Colonic mucosa (tissue), 4 donors: ENCODE measurements at places on chromosomes 5 and 9.

DNA sequence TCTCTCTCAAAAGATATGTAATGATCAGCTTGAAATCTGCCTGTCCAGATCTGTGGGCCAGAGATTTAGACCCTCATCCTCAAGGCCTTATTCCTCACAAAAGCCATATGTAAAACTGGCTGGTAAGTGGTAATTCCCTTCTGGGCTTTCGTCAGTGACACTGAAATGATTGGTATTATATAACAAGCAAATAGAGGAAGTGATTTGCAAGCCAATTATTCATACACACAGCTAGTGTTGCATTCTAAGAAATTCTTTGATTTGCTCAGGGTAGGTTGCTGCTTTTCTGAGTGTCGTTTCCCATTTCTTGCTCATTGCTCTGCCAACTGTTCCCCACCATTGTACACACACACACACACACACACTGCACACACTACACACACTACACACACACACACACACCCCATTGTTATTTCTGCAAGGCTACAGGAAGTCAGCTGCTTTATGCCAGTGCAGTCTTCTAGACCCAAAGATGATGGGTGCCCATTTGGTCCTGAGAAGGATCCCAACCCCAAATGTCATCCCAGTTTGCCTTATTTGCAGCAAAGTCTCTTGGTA, 76.8 kb downstream of the PRLR start:
- DNase-seq: no peak

DNA sequence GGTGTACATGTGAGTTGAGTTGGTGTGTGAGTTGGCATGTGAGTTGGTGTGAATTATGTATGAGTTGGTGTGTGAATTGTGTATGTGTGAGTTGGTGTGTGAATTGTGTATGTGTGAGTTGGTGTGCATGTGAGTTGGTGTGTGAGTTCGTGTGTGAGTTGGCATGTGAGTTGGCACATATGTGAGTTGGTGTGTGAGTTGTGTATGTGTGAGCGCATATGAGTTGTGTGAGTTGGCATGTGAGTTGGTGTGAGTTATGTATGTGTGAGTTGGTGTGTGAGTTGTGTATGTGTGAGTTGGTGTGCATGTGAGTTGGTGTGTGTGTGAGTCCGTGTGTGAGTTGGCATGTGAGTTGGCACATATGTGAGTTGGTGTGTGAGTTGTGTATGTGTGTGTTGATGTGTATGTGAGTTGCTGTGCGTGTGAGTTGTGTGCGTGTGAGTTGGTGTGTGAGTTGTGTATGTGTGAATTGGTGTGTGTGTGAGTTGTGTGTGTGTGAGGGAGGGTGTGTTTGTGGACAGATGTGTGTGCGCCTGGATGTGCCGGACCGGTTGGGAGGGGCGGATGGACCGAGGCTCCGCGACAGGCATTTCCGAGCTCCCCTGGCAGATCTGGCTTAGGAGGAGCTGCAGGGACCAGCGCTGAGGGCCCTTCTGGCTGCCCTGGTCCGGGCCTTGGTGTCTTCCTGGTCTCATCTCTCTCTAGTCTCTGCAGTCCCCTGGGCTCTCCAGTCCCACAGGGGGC, 162.5 kb upstream of the IER5L start:
- no peak for DNase-seq

GRCh38 chr5:125261505-125262250, 515.2 kb upstream of the ZNF608 start:
- DNase-seq: no peak

DNA sequence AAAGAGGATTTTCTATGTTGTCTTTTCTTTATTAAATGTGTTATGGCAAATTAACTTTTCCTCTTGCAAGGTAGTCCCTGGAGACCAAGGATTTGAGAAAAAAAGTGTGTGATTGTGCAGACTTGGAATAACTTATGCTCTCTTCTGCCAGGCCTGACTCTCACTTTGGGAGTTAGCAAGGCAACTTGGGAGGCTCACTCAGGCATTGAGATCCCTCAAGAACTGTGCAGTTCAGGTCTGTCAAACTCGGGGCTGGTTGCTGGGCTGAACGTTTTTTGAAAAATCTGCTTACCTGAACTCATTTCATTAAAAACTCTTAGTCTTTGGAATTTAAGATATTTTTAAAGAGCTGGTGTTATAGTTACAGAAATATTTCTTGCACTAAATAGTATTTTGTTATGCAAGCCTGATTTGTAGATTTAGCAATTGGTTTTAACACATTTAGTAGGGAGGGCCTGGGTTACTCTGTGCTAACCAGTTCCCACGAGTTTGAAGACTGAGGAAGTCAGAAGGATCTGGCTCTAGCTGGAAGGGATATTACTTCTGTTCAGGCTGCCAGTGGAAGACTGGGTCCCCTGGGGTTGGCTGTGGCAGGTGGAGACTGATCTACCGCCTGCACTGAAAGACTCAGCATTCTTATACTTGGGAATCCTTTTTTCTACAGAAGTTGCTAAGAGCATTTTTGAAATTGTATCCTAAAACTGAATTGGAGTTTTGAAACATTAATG, 150.4 kb upstream of the PCSK5 start:
- DNase-seq: no peak

DNA sequence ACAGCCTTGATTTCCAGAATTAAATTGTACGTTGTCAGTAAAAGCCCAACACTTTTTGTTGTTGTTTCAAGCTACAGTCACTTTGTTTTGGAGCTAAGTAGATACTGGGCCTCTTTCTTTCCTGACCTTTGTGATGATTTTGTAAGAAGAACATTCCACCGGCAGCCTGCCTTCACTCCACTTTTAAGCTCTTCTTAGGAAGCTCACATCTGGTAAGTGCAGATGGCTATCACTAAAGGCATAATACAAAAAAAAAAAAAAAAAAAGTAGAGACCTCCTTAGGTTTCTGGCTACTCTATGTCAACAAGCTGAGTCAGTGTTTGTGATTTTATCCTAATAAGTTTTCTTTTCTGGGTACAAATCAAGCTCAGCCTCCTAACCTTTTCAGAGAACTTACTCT, 1922.1 kb upstream of the WWC1 start:
- no peak for DNase-seq

GRCh38 chr5:170308686-170309085, 11.1 kb upstream of the LCP2 start:
- no peak for DNase-seq

- DNase-seq: no peak
These were observed 162.3 kb downstream of the AOPEP start for GRCh38 chr9:94888775-94889174.

DNA sequence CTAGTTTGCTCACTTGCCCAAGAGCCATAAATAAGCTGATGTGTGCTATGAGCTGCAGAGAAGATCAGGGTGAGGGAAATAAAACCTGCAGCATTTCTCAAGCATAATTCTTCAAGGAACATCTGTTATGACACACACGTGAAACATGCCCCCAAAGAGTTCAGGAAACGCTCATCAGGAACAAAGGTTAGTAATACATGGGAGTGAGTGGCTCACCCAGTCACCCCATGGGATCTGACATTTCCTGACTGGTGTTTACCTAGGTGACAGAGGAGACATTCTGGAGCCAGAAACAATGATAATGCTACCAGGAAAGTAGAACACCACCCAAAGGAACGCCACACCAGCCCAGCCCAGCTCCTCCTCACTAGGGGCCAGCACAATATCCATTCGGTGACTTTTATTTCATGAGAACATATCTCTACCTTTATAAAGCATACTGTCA, 66.0 kb downstream of the FRMD3 start:
- peak; percentile 65 for DNase-seq

DNA sequence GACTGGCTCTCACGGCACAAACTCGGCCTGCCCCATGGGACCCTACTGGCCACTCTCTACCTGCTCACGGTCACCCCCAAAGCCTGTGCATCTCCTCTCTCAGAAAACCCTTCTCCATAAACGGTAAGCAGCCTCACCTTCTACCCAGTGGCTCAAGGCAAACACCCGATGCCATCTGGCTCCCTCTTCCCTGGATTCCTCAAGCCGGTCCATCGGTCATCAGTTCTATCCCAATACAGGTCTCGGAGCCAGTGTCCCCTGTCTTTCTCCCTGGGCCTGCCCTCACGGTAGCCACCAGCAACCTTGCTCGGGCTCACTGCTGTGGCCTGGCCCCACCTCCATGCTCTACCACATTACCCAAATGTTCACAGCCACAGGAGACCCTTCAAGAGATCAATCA, 134.1 kb downstream of the ROR2 start:
- DNase-seq: no peak

- DNase-seq: peak; percentile 27
These were observed 1.4 kb upstream of the ETF1 start for GRCh38 chr5:138544181-138545134.

GRCh38 chr9:16510482-16510881, 360.0 kb downstream of the BNC2 start:
- no peak for DNase-seq

DNA sequence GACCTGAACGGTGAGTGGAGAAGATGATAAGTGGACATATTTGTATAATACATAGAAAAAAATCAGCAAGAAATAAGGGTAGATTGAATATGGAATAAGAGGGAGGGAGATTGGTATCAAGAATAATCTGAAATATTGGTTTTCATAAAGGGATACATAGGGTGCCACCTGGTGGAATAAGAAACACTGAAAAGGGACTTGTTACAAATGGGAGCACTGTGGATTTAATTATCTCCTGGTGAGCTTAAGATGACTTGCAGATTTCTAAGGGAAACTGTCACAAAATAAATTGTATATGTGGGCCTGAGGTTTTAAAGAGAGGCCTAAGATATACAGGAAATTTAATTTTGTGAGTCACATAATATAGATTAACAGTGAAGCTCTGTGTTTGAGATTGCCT, 1403.5 kb upstream of the CDH18 start:
- DNase-seq: no peak

DNA sequence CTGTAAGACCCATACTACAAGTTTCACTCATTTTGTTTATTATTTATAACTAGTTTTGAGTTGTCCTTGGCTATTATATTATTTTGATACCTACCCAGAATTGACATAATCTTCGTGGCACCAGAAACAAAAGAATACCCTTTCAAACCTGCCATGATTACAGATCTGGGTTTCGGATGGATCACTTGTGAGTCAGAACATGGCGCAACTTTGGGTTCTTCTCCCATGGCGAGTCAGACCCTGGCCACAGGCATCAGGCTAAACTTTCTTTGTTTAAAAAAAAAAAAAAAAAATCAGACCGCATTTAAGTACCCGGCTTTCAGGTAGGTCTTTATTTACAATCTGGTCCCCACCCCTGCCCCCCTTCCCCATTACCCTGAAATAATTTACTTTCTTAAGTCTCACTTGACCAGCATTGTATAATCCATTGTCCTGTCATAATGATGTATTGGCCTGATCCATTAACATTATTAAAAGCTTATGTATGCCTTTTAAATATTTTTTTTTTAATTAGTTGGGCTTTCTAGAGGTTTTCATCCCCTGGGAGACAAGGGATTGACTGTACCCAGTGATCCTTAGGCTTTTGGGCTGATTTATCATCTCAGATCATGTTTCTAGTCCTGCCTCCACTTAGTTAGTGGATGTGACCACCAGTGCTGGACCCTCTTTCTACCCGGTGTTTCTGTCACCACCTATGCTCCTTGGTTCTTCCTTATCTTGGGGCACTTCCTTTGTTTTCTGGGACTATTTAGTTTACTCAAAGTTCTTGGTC, 43.9 kb downstream of the F2RL2 start:
- DNase-seq: no peak

GRCh38 chr9:137740312-137740711, 121.5 kb downstream of the EHMT1 start:
- DNase-seq: no peak

DNA sequence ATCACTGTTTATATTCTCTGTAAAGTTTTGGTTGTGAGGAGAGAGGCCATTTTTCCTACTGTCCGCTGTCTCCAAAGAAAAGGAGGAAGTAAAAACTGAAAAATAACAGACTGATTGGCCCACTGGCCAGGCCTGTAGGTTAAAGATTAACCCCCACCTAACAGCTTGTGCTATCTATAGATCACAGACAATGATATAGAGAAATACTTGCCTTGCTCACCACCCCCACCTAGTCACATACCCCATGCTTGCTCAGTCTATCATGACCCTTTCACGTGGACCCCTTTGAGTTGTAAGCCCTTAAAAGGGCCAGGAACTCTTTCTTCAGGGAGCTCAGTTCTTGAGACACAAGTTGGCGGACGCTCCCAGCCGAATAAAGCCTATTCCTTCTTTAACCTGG, 357.4 kb downstream of the PRDM9 start:
- no peak for DNase-seq

DNA sequence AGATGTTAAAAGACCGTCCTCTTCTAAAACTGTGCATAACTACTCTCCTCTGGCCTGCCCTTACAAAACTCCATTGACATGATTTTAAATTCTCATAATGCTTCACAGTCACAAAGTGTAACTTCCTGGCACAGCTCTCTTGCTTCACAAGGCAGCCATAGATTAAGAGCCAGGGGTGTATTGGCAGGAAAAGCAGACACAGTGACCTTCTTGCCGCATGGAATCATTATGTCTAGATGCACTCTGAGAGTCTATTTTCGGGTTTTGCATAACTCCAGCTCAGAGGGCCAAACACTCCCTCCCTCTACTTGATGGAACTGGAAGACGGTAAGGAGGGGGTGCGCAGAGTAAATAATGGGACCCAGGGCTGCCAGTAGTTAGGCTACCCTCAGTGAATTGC, 110.1 kb downstream of the MARCHF3 start:
- DNase-seq: no peak

- DNase-seq: peak; percentile 39
These were observed 1.1 kb downstream of the VLDLR start for GRCh38 chr9:2622461-2623287.

GRCh38 chr5:165497707-165498106, 1992.3 kb downstream of the MAT2B start:
- no peak for DNase-seq

DNA sequence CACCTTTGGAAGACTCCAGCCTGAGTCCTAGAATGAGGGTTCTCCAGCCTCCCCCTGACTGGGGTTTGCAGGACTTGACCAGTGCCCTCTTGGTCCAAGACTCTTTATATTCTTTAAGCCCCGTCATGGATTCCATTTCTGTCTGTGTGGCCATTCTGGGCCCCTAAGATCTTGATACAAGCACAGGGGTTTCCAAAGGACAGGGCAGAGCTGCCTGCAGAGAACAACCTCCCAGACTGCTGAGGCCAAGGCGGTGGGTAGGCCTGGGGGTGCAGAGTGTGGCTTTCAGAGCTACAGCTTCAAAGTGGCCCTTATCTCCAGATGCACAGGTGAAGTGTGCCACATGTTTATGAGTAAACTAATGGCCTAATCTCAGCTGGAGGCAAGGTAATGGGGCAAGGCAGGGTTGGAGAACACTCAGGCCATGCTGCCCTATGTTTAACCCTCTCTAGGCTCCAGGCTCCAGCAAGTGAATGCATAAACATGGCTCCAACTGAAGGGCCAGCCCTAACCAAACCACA, 32.1 kb downstream of the FOXI1 start:
- no peak for DNase-seq
